ENCODE measurements at places on chromosomes 6 and 20. TPM values are rescaled to one million over a fixed set of nuclear protein-coding genes. Genes with fewer than 3 reads are reported as not detected.

FERMT1 gene
- polyA plus RNA-seq = 1.1 TPM

DNA sequence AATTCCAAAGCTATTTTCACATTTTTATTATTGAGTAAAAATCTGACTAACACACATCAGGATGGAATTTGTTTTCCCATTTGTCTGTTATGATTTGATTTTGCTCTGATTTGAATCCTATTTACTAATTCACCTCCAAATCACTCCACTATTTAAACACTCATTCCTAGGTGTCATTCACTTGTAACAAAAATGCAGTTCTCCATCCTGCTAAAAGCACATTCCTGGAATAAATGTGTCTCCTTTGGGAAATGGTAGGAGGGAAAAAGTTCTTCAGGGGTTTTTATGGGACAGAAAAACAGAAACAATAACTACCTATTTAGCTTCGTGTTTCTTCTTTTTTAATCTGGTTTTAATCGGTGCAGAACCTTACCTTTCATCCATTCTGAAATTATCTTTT, 494.1 kb upstream of the CITED2 start:
- no peak for DNase-seq

GRCh38 chr6:151286214-151286613, 46.4 kb downstream of the AKAP12 start:
- DNase-seq = no peak

GRCh38 chr6:106927531-106928398, 46.8 kb downstream of the CD24 start:
- DNase-seq = no peak

GRCh38 chr6:14396826-14397517, 279.4 kb downstream of the CD83 start:
- DNase-seq = no peak
